ENCODE measurements at places on chromosomes 6 and 20.
A peak's percentile ranks its signal among the peaks of the same experiment; 100 is the strongest.

DNA sequence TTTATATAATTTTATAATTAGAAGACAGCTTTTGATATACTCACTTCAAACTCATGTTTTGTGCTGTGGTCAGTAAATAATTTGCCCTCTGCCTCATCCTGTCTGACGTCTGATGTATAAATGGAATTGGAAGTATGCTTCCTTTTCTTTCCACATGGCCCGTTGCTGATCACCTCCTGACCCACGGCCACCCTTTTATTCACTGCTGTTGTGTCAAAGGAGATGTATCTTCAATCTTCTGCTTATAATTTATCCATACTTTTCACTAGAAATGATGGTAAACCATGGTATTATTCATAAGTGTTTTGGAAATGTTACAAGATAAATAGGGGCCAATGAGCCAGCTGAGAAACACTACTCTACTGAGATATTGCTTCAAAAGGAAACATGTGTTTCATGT, 841.8 kb downstream of the PHF3 start:
- DNase-seq, result no peak

- DNase-seq, result no peak
These were observed 38.7 kb upstream of the THEMIS start for GRCh38 chr6:127939442-127940066.

DNA sequence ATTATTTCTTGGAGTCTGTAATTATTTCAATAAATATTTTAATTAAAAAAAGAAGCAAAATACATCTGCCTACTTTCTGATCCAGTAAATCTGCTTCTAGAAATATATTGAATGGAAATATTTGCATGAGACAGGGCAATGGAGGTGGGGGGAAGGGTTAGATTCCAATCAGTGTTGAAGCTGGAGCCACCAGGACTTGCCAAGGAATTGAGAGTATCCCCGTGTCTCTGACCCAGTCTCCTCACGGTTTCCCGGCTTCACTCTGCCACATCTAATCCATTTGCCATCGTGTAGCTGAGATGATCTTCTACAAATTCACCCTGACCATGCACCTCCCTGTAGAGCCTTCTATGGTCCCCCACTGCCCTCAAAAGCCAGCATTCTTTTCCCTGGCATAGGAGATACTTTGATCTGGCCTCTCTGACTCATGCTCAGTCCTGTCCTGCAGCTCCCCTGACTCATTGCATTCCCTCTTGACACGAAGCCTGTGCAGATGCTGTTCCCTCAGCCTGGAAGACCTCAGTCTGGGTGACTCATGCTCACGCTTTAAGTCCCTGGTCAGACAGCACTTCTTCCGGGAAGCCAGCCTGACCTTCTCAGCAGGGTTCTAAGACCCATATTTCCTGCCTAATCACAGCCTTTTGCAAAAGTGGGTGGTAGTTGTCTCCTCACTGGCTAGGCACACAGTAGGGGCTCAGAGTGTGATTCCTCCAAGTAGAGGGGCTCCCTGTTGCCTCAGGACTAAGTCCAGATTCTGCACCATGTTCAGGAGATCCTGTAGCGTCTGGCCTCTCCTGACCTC, 23.0 kb upstream of the FKBP1A start:
- DNase-seq, result no peak

GRCh38 chr20:63878899-63879663, 14.0 kb downstream of the TPD52L2 start:
- DNase-seq, result no peak

- no peak for DNase-seq
These were observed 132.9 kb upstream of the MYLIP start for GRCh38 chr6:15996030-15996429.

- no peak for DNase-seq
These were observed 390.8 kb downstream of the GJA1 start for GRCh38 chr6:121826156-121826810.

DNA sequence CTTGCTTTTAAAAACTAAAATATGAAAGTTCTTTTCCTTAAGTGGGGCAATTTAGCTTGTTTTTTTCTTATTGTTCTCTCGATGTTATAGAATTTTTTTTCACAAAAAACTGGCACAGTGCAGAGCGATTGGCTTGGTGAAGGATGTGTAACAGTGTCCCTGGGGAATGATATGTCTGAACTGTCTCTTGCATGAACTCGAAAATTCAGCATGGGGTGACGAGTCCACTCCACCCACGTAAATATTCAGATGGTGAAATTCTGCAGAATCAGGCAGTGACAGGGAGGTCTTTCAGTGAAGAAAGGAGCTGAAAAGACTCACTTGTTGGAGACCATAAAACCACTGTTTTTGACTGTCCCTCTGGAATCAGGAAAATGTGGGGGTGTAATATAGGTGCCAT, 505.3 kb downstream of the MMUT start:
- no peak for DNase-seq

GRCh38 chr6:132190815-132191175, 210.5 kb downstream of the MOXD1 start:
- no peak for DNase-seq

- no peak for DNase-seq
These were observed 39.5 kb downstream of the CPXM1 start for GRCh38 chr20:2760952-2761305.

- DNase-seq, result no peak
These were observed 5.6 kb downstream of the TRAM2 start for GRCh38 chr6:52571099-52571755.

DNA sequence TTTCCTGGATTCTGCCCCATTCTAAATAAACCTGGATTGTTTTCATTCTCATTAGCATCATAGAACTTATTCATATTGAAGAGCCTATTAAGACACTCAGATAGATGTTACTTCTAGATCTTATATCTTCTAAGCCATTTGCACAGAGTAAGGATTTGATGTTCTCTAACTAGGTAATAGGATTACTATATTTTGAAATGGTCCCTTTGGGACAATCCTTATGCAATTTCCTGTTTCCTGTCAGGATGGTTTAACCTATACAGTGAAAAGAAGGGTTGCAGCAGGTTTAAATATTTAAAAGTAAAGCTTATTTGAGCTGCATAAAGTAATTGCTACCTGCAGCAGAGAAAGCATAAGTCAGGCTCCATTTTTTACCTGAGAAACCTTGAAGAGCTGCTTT, 860.1 kb downstream of the TFAP2A start:
- DNase-seq, result no peak

GRCh38 chr6:162964488-162965140, 236.8 kb downstream of the PACRG start:
- DNase-seq, result no peak

GRCh38 chr20:20207872-20208271, 155.5 kb downstream of the CFAP61 start:
- DNase-seq, result no peak

DNA sequence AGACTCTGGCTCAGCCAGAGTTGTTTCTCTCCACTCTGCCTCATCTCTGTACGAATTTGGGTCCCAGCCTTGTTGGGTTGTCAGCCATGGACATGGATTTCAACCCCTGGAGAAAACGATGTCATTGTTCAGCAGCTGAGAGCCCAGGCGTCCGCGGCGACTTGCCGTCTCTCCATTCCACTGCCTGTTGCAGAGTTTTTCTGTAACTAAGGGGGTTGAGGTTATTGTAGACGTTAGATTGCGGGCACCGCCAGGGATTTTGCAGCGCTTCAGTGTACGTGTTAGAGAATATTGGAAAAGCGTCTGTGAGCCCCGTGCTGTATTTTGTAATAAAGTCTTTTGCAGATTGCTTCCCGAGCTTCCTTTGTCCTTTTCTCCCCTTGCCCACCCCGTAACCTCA, 13.1 kb upstream of the RBM38 start:
- no peak for DNase-seq

DNA sequence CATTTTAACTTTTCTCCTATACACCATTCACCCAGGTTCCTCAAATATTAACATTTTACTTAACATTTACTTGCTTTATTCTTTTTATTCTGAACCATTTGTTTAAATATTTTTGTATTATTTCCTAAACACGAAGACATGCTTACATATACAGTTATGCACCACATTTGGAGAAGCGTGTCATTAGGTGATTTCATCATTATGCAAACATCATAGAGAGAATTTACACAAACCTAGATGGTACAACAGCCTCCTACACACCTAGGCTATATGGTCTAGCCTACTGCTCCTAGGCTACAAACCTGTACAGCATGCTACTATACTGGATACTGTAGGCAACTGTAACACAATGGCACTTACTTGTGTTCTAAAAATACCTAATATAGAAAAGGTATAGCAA, 6.6 kb downstream of the TDP2 start:
- no peak for DNase-seq

GRCh38 chr6:41559655-41560427, 13.7 kb downstream of the FOXP4 start:
- DNase-seq, result no peak

GRCh38 chr6:162058281-162058875, 669.2 kb downstream of the PRKN start:
- no peak for DNase-seq

DNA sequence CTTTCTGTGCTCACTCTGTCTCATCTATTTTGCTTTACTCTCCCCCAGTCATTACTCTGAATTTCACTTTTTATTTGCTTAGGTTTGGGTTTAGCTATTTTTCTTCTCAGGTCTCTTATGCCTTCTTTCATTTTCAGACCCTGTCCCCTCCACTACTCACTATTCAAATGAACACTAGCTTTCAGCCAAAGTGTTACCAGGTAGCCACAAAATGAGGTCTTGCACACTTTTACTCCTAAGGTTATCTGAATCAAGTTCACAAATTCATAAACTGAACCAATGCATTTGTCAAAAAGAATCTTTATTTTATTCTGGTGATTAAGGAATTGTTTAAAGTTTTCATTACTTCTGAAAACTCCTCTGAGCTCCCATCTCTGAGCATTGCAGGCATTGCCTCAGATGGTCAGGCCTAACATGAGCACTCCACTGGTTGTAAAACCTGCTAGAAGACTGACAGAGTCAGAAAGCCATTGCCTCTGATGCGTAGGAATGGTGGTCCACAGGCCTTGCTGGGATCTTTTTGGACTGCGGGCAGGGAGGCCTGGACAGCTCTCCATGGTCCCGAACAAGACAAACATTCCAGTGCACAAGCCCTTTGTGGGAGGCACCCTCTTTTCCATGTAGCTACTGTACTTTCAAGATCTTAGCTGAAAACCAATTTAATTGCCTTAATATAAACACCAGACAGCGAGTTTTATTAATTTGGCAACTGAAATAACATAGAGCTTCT, 48.5 kb downstream of the FYN start:
- no peak for DNase-seq

DNA sequence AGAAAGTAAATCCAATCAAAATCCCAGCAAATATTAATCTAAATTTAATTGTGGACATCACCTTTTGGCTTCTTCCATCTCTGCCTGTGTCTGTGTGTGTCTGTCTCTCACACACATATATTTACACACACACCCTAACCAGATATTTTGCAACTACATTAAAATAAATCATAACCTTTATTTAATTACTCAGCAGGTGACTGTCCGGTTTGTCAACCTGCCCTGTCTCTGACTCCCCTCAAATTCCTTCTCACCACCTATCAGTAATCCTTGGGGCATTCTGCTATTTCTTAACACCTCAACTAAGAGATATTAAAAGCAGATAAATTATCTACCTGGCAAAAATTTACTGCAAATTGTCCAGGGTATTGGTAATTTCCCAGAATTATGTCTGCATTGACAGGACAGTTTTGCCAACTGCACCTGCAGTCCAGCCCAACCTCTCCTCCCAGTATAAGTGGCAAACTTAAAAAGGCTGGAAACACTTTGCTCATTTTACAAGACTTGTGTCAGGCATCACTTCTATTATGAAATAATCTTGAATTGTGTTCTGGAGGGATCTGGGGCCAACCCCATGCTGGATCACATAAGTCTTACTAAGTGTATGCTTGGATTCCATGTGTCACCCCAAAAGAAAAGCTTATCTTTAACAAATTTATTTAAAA, 216.1 kb downstream of the GMDS start:
- no peak for DNase-seq

DNA sequence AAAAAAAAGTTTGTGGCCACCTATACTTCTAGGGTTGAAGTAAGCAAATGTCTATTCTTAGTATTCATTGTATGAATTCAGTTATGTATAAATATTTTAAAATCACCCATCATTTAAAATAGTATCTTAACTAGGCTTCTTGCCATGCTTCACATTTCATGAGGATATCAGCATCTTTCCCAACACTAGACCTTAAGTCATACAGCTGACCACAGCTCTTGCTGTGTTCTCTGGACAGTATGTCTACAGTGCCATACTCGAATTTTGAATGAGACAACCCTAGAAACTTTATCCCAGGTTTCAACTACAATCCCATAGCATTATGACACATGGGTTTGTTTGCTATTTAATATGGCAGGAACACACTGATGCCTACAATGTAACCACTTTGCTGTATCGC, 5.2 kb downstream of the TXNDC5 start:
- no peak for DNase-seq

DNA sequence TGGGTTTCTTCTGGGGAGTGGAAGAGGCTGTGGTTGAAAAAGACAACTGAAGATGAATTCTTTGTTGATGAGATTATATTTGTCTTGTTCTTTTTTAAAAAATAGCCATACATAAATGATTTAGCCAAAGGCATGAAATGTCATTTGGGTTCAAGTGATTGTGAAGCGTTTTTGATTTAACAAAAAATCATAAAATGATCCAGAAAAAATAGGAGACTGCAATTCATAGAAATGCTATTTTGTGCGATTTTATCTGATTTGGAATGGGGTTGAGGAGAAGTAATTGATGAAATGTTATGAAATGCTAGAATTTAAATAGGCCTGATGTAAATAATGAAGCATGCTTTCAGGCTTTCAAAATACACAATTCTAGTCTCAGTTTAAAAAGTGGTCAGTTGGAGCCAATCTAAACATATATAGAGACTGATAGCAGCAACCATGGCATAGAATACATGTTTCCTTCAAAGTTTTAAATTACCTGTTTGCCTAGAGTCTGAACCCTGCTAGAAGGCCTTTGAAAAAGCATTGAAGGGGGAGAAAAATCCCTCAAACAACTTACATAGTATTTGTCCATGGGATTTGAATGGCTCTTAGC, 21.8 kb downstream of the PFDN4 start:
- DNase-seq, result no peak

DNA sequence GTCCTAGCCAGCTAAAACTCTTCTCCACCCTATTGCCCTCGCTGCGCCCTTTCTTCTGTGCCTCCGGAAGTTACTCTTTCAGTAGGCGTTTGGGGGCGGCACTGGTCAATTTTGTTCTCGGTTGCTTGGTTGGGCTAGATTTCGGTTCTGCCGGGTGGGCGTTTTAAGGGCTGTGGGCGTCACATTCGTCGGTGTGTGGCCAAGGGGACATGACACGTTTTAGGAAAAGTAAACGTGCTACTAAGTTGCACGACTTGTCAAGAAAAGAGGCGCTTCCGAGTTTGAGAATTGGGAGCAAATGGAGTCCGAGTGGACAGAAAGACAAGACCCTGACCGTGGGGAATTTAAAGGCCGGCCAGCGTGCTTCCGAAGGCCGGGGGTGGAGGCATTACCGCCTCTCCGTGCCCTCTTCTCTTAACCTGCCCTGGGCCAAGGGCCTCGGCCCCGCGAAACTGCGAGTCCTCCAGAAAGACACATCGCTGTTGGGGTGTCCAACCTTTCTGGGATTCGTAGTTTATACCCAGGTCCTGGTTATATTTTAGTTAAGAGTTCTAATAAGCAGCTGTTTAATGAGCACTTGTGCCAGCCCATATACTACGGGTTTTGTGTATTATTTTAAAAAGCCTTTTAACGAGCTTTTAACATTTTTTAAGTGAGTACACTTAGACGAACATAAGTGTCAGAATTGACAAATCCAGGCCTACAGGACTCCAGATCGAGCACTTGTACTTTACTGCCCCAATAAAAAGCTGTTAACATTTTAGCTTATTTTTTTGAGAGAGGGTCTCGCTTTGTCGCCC, 664 bp upstream of the BAG6 start:
- peak; percentile 61 for DNase-seq
